Cerebellar nuclear complex (tissue), 1 donor: ENCODE measurements at places on chromosomes 2 and 18.

DNA sequence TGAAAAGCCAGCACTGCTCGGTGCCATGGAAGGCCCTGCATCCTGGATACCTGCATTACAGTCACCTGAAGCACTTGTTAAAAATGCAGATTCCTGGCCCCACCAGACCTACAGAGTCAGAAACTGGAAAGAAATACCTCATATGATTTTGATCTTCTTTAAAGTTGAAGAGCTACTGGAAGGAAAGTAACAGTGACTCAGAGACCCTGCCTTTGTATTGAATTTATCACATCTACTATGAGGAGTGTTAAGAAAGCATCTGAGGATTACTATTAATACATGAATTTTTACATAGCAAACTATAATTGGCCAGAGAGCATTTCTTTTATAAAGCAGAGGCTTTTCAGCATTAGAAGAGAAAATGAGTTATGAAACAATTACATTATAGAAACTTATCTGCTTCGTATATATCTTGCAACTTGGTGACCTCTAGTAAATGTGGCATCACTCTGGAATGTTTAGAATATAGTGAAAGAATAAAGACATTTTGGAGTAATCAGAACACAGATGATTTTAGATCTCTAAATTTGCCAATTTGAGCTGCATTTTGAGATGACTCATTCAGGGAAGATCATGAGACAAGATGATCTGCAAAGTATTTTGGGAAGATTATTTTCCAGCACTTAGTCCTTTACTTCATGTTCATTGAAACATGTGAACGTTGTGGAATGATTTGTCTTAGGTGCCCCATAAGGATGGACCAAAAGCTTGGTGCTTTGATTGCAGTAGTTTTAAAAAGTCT is 12.2 kb downstream of the PTPRM start:
- no peak for DNase-seq

DNA sequence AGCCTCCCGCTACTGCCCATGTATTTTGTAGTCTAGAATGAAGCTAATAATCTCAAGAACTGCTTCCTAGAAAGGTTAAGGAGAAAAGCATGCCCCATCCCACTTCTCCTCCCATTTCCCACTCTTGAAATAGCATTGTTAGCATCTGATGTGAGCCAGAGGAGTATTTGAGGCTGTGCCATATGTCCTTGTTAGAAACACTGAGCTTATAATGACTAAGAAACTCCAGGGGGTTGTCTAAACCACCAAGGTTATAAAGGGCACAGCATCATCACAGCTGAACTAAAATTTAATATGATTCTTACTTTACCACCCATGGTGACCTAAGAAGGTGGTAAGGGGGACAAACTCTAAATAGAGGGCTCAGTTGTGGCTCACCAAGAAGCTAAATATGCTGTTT is 16.6 kb downstream of the TSPYL6 start:
- DNase-seq = no peak

DNA sequence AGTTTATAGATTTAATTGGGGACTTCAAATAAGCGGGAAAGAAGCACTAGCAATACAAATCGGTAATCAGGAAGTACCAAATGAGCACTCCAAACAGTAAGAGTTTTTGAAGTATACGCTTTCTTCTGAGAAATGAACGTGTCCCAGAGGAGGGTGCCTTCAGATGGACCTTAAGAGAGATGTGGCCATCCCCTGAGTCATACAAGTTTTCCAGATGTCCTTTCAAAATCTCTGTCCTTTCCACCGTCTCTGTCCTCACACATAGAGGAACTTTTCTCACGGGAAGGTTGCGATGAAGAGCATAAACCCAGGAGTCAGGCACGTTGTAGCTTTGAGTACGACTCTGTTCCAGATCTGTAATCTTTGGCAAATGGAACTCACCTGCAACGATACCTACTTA is 1.7 kb upstream of the SMAD2 start:
- no peak for DNase-seq

GRCh38 chr2:148302526-148302925 is 281.6 kb downstream of the MBD5 start:
- no peak for DNase-seq

GRCh38 chr18:79596446-79597175 is 83.0 kb upstream of the CTDP1 start:
- no peak for DNase-seq

DNA sequence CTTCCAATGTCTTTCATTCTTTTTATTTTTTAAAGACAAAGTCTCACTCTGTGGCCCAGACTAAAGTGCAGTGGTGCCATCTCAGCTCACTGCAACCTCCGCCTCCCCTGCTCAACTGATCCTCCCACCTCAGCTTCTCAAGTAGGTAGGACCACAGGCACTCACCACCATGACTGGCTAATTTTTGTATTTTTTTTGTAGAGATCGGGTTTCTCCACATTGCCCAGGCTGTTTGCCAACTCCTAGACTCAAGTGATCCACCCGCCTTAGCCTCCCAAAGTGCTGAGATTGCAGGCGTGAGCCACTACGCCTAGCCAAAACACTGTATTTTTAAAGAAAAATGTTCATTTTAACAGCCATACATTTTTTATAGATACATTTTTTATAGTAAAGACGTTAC is 12.7 kb downstream of the GCKR start:
- no peak for DNase-seq

- no peak for DNase-seq
These were observed 63.3 kb downstream of the BOD1L2 start for GRCh38 chr18:57210107-57210715.

DNA sequence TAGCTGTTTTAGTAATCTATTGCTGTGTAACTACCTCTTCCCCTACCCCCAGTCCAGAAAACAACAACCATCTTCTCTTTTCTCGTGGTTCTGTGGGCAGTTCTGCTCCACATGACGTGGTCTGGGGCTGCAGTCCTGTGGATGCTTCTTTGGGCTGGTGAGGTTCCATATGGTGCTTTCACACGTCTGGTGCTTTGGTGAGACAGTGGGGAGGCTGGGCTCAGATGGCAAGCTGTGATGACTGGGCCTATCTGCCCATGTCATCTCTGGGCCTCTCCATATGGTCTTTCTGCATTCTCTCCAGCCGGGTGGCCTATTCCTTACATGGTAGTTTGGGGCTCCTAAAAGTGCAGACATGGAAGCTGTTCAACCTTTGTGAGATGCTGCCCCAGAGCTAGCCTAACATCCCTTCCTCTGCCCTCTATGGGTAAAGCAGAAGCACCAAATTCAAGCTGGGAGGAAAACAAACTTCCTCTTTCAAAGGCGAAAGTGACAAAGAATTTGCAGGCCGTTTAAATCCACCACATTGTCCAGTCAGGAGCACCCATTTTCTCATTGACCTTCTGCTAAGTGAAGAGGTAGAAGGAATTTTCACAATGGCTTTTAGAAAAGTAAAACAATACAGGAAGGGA is 68.3 kb upstream of the IL1R1 start:
- DNase-seq = no peak

DNA sequence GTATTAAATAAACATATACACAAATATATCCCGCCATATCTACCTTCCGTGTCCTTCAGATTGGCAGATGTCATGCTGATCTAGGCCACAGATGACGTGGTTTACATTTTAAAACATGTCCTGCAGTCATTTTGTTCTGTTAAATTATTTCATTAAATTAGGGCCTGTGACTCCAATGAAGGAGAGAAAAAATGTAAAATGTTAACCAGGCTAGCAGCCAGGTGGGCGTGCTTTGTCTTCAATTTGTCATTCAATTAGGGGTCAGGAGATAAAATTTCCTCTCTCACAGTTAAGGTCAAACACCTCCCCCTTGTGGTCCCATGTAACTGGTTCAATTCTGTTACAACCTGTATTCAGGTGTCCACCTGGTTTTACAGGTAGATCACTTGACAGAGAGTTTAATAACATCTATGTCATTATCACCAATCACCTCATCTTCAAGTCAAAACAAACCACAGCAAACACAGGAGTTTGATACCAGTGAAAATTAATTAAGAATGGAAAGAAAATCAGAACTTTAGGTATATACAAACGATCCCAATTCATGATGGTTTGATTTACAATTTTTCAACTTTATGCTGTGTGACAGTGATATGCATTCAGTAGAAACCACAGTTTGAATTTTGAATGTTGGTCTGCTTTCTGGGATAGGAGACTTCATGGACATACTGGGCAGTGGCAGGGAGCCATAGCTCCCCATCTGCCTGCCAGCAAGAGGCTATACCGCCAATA is 339.4 kb downstream of the CMPK2 start:
- no peak for DNase-seq

- no peak for DNase-seq
These were observed 383.6 kb upstream of the SMIM21 start for GRCh38 chr18:75810961-75811551.

DNA sequence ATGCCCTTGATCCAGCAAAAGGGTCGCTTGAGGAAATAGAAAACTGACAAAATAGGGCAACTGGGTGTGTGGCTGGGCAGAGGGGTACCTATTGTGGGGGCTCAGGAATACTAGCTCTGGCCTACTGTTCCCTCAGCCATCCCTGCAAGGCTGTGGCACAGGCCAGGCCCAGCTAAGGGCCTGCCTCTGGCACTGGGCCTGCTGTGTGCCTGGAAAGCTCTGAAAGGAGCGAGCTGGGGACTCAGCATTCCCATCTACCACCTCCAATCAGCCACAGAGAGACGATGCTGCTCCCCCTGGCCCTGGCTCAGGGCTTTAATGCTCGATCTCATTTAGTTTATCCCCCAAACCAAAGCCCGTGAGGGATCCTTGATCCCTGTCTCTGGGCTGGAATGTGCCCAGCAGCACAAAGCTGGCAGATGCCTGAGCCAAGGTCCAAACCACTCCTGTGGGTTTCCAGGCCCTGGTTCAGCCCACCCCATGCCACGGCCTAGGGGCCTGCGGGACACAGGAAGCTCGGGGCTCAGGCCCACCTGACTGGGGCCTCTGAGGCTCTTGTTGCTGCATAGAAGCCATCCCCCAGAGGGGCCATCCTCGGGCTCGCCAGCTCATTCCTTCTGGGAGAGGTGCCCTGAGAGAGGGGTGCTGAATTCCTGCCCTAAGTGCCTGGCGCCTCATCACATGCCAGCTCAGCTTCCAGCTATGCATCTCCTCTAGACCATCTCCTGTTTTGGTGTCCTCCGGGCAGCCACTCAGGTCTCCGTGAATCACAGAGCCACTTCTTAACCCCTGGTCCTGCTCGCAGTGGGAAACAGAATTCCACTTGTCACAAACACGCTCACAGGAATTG is 43.0 kb upstream of the KCNF1 start:
- no peak for DNase-seq

DNA sequence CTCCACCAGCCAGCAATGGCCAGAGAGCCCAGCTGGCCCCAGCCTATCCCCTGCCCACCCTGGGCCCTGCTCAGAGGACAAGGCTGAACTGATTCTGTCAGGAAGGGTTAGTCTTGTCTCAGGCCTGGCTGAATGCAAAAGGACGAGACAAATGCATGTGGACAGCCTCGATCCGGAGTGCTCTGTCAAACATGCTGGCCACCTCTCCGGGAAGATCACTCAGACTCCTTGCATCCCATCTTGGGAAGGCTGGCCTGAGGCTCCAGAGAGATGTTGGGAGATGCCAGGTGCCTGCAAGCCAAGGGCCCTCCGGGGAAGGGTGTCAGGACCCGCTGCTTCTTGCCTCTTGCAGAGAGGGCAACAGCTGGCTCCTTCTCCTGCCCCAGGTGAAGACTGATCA is 20.2 kb upstream of the C1QL2 start:
- no peak for DNase-seq

GRCh38 chr18:13909141-13909940 is 6.0 kb downstream of the MC2R start:
- no peak for DNase-seq

- no peak for DNase-seq
These were observed 107.3 kb upstream of the HS6ST1 start for GRCh38 chr2:128425731-128426620.

DNA sequence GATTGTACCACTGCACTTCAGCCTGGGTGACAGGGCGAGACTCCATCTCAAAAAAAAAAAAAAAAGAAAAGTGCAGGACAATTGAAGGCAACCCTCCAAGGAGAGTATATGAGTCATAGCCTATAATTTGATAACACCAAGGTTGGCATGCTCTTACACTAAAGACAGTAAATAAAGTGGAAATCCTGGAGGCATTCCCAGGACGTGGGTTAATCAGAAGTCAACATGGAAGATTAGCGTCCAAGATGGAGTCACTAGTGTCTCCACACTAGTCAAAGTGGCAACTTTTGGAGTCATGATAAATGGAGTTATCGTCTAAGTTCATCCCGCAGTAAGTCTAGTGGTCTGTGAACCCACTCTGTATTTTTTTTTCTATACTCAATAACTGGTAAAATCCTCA is 21.2 kb upstream of the UGGT1 start:
- DNase-seq = no peak
